Activated T-helper 1 cell treated with anti-CD3 and anti-CD28 coated beads, Interleukin-2, amount 50 U/mL, for 16 hours (primary cell): ENCODE measurements at places on chromosomes 11 and 22.

DNA sequence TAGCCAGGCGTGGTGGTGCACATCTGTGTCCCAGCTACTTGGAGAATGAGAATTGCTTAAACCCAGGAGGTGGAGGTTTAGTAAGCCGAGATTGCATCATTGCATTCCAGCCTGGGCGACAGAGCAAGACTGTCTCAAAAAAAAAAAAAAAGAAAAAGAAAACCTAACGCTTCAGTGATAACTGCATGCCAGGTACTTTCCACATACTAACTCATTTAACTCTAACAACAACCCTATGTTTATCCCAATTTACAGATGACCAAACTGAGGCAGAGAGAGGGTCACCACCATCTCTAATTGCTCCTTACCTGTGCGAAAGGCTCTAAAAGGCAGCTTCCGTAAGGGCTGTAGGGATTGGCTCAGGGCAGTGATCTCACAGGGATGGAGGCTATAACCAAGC is 11.6 kb downstream of the PISD start:
- no peak for DNase-seq

- DNase-seq = no peak
These were observed 14.2 kb upstream of the FAM83F start for GRCh38 chr22:39980596-39980995.

DNA sequence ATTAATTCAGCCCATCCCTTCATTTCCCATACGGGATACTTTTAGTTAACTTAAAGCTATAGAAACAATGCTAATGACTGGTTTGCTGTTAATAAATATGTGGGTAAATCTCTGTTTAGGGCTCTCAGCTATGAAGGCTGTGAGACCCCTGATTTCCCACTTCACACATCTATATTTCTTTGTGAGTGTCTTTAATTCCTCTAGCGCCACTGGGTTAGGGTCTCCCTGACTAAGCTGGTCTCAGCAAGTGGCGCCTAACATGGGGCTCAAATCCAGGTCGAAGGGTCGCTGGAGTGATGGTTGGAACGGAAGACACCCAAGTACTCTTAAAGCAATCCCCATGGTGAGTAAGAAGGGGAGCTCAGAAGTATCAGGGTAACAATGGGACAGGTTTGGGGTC is 14.4 kb upstream of the OOSP1 start:
- no peak for DNase-seq

GRCh38 chr11:1854949-1855885 is 2.3 kb downstream of the LSP1 start:
- DNase-seq = no peak

GRCh38 chr11:73760135-73760678 is 667 bp downstream of the RAB6A start:
- no peak for DNase-seq

DNA sequence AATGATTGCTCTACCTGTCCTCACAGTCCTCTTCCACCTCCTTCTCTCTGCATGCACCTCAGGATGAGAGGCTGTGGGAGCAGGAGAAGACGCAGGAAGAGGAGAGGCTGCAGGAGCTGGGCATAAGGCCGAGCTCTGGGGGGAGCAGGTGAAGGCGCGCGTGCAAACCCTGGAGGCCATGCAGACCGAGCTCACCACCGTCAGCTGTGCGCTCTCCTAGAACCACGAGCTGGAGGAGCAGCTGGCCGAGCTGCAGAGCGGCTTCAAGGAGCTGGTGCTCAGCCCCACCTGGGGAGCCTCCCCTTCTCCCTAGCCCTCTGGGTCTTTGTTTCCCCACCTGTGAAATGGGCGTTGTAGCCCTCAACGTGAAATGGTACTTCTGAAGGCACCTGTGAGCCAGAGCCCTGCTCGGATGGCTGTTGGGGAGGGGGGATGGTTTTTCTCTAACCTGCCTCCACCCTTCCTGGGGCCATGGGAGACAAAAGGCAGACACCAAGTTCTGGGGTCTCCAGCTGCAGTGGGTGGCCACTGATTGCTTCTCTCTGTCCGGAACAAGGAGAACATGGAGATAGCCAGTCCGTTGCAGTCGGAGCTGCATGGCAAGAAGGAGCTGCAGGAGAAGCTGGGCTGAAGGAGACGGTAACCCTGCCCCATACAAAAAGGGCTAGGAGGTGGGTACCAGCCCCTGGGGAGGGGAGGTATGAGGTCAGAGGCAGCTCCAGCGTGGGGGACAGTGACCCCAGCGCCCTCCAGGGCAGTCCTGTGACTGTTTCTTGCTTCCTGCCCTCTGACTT is 65.2 kb upstream of the A4GALT start:
- no peak for DNase-seq

GRCh38 chr11:71349627-71350026 is 97.2 kb upstream of the SHANK2 start:
- no peak for DNase-seq

- DNase-seq = no peak
These were observed 53.8 kb upstream of the CHRM4 start for GRCh38 chr11:46445192-46445919.

- no peak for DNase-seq
These were observed 6.8 kb downstream of the FUT4 start for GRCh38 chr11:94550513-94550912.

- no peak for DNase-seq
These were observed 218.6 kb downstream of the KIRREL3 start for GRCh38 chr11:126781942-126782341.

DNA sequence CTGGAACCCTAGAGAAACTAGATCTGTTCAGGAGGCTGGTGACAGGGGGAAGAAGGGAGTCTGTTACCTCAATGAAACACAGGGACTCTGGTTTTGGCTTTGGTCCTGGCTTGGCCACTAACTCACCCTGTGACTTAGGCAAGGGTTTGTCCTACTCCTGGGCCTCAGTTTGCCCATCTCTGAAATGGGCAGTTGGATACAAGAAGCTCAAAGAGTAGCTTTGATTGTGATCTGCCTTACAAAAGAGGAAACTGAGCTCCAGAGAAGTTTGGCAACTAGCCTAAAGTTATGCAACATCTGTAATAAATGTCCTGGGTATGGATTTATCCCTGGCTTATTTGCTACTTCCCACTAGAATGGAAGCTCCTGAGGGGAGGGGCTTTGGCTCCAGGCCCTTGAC is 24.0 kb upstream of the LMO1 start:
- DNase-seq = no peak

DNA sequence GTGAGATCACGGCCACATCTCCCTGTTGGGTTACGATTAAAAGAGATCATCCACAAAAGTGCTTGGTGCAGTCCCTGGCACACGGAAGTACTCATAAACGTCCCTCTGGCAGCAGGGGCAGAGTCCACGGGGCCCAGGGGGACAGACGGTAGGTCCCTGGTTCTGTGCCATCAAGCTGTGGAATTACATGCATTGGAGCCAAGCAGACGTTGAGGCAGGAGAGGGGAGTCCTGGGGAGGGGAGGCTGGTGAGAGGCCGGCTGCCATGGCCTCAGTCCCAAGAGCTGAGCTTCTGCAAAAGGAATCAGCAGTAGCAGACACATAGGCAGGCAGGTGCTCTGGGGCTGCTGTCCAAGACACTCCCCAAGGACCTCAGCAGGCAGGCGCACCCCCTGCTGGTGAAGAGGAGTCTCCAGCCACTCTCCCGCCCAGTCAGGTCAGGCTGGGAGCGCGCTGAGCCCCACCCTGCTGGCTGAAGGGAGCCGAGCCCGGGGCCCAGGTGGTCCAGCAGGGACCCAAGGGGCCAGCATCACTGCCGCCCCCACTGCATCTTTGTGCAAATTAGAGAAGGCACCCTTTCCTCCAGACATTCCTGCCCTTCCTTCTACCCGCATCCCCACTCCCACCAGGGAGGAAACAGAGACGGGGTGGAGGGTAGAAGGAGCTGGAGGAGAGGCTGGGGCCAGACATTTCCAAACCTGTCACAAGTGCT is 7.6 kb upstream of the KCTD17 start:
- no peak for DNase-seq

- peak; percentile 42 for DNase-seq
These were observed 22.6 kb downstream of the RTN4RL2 start for GRCh38 chr11:57482782-57483561.

- no peak for DNase-seq
These were observed 385.7 kb downstream of the SOX6 start for GRCh38 chr11:15970506-15971214.

DNA sequence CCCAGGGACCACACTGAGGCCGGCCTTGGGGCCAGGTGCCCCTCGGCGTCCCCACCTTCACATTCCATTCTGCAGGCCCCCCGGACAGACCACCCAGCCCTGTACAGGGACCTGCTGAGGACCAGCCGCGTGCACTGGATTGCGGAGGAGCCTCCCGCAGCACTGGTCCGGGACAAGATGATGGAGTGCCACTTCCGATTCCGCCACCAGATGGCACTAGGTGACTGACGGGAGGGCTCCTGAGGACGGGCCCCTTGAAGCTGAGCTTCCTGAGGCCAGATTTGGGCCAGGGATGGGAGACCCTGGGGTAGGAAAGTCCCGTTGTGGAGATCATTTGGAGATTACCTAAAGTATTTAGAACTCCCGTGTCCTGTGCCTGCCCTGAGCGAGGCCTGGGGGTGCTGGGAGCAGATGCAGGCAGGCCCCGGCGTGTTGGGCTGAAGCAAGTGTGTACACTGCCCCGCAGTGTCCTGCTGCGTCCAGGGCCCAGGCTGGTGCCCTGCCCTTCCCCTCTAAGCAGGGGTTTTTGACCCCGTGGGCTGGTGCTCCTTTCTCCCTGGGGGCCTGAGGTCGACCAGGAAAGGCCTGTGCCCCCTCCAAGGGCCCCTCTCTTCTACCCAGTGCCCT is 20.0 kb downstream of the TRMU start:
- DNase-seq = peak; percentile 24

- no peak for DNase-seq
These were observed 24.1 kb upstream of the CARS1 start for GRCh38 chr11:3081386-3081751.

DNA sequence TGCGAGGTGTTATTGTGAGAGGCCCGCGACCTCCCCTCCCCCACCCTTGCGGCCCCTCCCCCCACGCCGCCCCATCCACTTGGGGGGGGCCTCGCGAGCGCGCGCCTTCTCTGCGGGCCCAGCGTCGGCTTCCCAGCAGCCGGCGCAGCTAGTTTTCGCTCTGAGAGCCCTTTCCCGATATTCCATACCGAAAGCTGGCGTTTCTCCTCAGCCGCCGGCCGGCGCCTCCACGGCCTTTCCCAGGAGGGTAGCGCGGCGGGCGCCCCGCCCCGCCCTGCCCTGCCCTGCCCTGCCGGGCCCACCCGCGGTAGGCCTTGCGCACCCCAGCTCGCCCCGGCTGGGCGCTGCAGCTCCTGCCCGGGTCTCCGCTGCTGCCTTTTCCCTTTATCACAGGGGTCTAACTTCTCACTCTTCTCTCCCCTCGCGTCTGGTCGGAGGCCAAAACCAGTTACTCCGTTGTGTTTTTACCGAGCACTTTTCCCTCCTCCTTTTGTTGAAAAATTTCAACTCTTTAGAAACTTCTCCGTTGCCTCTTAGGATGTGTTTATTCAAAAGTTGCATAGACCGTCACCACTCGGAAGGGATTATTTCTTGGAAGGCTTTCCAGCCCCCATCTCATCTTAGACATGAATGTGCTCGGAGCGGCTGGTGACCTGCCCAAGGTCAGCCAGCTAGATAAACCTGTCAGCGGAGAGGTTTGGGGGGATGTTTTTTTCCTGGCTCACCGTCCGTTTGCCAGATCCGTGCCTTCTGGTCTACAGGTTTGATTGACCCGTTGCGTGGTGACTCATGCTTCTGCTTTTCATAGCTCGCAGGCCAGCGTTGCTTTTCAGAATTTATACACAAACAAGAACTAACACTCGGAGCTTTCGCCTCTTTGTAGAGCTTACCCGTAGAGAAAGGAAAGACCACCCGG is 648 bp downstream of the PAFAH1B2 start:
- DNase-seq = peak; percentile 4

DNA sequence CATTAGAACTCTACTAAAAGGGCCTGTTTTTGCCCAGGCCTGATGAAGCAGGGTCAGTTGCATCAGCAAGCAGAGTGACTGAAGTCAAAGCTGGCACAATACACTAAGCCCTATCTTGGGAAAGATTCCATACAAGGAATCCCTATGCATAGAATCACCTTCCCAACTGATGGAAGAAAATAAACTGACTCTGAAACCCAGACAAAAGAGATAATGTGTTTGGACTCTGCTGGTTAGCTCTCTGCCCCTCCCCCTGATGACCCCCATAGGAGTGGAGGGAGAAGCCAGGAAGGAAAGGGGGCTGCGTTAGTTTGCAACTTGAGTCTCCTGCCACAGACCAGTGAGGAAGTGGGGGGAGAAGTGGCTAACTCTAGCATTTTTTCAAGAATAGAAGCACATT is 32.9 kb downstream of the GALNT18 start:
- no peak for DNase-seq

DNA sequence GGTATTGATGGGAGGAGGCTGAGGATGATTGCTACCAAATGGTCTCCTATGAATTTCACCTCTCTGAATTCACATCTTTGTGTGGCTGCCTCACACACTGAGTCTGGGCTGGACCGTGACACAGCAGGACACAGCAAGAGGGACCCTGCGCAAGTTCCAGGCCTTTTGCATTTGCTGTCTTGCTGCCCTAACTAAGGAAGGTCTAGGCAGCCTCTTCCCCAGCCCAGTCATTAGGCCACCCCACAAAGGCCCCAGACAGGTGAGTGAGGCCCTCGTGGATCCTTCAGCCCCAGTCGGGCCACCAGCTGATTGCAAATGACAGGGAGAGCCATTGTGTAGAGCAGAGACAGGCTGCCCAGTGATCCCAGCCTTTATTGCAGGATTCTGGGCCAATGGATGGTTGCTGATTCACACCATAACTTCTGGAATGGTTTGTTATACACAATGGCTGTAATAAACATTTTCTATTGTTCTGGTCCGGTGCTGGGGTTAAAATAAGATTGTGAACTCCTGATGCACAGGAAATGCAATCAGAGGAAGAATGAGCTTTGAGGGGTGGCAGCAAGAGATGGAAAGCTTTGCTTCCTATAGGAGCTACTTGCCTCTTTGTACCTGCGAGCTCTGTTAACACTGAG is 28.5 kb upstream of the CSNK2A3 start:
- no peak for DNase-seq

- no peak for DNase-seq
These were observed 217.0 kb downstream of the DYNC2H1 start for GRCh38 chr11:103326070-103326794.

- no peak for DNase-seq
These were observed 17.7 kb downstream of the CTNND1 start for GRCh38 chr11:57779276-57779675.

DNA sequence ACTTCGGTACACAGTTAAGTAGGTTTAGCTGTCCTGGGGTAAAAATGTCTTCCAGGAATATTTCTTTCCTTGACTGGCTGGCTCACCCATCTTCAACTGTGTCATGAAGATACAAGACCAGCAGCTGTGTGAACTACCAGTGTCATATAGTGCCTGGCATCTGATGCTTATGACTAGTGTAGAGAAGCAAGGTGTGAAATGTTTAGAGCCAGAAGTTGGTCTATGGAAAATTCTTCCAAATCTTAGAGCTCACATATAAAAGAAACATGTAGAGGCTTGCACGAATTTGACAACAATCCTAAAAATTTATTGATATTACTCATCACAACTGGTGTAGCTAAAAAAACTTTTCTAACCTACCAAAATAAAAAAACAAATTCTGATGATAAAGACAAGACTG is 54.4 kb downstream of the ARL14EP start:
- DNase-seq = no peak
